HuH-7 (cell line): ENCODE measurements at places on chromosomes 3 and 15.
A peak's percentile ranks its signal among the peaks of the same experiment; 100 is the strongest.

DNA sequence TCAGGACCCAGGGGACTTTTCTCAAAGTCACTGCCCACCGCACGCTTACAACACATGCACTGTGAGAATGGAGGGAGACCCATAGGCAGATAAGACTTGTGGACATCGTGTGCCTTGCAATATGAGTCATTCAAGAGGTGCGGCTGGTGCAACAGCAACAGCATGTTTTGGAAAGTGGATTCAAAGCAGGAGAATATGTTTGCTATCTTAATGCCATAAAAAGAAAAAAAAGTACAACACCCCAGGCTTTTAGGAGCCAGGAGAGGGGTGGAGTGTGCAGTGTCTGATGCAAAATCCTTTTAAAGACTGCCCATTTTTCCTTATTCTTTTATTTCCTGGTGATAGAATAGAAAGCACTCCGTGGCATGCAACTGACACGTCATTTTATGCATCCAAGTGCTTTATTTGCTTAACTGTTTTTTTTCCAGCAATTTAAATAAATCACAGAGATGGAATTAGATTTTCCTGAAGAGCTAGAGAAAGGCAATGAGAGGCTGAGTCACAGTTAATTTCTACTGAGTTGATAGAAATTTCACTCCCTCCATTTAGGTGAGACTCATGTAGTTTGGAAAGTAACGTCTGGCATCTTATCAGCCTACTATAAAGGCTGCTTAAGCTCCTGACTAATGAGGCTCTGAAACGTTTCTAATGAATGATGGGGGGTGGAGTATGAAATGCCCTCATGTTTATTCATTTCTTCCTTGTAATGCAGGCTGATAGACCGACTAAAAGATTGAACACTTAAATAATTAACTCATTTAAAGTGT, 96.4 kb downstream of the NSUN3 start:
- peak; percentile 22 for DNase-seq

GRCh38 chr3:81545572-81545971, 215.9 kb downstream of the GBE1 start:
- no peak for DNase-seq

DNA sequence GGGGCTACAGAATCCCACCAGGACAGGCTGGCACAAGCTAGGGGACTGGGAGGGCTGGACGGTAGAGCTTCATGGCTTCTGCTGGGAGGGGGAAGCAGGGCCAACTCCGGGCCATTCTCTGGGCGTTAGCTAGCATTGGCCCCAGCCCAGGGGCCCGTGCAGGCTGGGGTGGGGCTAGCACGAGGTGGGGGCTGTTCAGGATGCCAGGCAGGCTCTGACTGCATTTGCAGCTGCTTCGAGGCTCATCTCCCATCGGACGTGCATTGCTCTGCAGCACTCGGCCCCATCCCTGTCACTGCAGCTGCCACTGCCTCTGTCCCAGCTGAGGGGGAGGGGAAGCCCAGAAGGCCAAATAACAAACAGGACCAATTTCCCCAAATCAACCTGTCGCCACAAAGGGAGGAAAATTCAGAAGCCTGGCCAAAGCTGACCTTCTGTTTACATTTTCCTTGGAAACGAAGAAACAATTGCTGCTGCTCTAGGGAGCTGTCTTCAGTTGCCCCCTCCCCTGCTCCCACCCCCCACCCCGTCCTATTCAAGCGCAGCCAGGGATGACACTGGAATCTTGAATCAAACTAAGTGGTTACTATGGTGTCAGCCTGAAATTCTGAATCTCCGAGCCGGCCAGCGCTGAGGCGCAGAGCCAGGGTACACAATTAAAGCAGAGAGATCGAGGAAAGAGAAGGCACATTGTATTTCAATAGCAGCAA, 138.8 kb upstream of the PRR20G start:
- no peak for DNase-seq

DNA sequence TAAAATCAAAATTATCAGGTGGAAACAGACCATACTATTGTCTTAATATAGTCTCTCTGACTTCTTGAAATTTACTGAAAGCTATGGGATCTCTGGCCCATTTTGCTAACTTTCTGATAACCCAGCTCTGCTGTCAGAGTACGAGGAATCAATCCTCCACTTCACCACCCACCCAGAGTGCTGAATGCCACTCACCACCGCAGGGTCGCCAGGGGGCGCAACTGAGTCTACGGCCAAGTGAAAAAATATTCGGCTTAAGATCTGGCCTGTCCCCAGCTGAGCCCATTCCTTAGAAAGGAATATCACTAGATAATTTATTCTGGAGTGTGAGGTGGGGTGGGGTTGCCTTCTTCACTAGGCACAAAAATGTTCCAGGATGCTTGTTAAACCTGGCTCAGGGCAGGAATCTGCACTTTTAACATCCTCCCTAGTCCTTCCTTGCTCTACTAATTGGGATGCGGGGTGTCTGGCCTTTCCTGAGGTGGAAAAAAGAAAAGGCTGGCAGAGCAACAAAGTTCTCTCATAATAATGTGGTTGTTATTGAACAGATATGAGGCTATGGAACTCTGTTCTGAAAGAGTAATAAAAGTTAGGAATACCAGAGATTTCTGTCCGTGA, 520.6 kb downstream of the MFSD1 start:
- peak; percentile 0 for DNase-seq

- no peak for DNase-seq
These were observed 9.2 kb downstream of the IGF2BP2 start for GRCh38 chr3:185815391-185816282.

GRCh38 chr15:75229191-75230015, 27.7 kb downstream of the C15orf39 start:
- no peak for DNase-seq

GRCh38 chr3:183081459-183082183, 17.7 kb downstream of the MCCC1 start:
- DNase-seq, result no peak

- peak; percentile 16 for DNase-seq
These were observed 136.8 kb upstream of the ACP3 start for GRCh38 chr3:132180337-132180791.
